ENCODE measurements at places on chromosomes 5 and 9.

DNA sequence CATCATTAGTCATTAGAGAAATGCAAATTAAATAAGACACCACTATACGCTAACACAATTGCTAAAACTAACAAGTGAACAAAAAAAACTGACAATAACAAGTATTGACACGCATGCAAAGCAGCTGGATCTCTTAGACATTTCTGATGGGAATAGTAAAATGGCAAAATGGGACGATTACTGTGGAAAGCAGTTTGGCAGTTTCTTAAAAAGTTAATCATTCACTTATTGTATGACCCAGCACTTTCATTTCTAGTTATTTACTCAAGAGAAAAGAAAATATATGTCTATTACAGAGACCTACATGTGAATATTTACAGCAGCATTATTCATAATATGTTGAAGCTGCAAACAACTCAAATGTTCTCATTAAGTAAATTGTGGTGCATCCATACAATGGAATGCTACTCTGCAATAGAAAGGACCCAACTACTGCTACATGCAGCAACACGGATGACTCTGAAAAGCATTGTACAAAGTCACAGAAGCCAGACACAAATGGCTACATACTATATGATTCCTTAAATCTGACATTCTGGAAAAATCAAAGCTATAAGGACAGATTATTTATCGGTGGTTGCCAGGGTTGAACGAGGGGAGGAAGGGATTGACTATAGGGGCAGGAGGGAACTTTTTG is 96.8 kb upstream of the ITGA2 start:
- DNase-seq = no peak

GRCh38 chr9:131633491-131634031 is 88.2 kb downstream of the PRRT1B start:
- DNase-seq = no peak

- DNase-seq = no peak
Measured at GRCh38 chr9:111902391-111903139, 6.0 kb downstream of the UGCG start.

DNA sequence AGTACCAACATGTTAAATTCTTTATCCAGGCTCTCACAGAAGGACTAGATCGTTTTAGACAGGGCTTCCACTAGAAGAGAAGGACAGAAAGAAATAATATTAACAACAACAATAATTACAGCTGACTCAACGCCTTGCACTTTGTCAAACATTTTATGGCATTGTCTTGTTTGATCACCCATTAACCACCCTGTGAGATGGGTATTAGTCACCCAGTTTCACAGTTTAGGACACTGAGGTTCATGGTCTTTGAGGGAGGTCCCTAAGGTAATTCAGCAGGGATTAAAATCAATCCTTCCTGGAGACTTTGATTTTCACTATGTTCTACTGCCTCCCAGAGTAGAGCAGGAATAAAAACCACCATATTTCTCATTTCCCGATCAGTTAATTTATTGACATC is 51.4 kb upstream of the BNC2 start:
- DNase-seq = no peak

DNA sequence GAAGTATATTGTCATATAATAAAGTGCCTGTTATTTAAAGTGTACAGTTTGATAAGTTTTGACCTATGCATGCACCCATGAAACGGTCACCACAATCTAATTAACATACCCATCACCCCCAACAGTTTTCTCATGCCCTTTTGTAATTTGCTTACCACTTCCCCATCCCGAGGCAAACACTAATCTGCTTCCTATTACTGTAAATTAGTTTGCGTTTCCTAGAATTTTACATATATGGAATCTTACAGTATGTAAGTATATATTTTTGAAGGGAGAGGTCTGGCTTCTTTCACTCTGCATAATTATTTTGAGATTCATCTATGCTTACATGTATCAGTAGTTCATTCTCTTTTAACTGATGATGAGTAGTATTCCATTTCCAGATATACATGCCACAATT is 56.5 kb downstream of the AMBP start:
- peak; percentile 89 for DNase-seq

DNA sequence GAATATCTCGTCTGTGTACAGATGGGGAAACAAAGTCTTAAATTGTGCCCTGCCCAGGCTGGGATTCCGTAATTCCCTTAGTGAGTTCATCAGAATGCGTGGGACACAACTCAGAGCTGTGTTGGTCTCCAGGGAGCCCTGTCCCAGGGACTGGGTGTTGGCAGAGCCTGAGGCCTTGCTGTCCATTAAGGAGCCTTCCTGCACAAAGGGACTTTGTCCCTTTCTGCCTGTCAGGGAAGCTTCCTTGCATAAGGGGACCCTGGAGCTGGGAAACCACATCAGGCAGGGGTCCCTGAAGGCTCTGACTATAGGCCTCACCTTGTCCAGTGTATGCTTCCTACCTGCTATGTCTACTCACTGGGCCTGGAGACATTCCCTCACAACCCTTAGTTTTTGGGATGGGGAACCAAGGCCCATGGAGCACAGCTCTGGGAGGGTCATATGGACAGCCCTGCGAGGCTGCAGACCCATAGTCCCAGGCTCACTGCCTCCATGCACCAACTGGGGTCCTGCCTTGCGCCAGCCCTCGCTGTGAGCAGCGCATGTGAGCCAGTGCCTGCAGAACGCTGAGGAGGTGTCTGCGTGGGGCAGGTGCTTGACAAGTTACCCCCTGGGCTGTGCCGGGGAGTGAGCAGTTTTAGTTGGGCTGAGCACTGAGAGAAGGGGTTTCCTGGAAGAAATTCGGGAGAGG is 1.6 kb downstream of the CARD19 start:
- no peak for DNase-seq

DNA sequence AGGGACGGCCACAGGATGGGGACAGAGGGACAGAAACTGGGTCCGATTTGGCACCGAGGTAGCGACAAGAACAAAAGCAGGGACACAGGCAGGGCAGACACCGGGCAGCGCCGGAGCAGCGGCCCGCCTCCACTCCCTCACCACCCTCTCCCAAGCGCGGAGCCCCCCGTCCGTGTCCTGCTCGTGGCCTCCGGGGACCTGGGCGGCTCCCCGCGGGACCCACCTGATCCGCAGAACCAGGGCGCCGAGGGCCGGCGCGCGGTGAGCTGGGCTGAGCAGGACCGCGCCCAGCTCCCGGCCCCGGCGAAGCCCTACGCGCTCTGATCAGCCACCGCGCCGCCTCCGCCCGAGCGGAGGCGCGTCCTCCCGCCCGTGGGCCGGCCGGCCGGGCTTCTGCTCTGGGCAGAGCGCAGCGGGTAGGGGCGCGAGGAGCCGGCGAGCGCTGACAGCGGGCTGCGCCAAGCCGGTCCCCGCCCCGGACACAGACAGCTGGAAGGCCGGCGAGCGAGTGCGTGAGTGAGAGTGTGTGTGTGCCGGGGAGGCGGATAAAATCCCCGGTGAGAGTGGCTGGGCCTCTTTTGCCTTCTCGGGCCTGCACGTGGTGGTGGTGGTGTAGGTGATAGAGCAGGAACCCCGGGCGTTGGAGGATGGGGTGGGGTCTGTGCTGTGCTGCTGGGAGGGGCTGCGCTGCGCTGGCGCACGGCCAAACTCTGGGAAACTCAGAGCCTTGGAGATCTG is at the start of gene GGTA1:
Gene GGTA1, minus strand, starts transcription at position 418 of the 738 bp plus-strand sequence. CDS start 31,922 bp downstream, outside the sequence.
- DNase-seq = no peak

DNA sequence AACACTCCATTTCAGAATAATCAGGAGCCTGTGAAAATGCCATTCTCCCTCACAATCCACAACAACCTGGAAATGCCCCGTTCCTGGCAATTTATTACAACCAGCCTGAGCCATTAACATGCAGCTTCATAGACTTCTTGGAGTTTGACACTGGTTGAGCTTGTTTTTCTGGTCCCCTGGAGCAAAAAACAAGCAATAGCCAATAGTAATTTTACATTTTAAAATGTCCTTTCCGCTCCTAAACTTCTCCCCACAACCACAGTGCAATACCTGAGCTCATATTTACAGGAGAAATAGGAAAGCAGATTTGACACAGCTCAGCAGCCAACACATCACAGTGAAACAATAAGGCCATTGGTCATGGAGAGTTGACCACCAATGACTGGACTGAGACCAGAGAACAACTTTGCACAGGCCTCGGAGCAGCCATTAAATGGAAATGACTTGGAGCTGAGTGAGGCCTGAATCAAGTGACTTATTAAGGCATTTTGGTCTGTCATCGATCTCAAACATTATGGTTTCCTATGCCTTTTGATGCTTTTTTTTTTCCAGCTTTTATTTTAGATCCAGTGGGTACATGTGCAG is 73.0 kb downstream of the ENC1 start:
- no peak for DNase-seq

DNA sequence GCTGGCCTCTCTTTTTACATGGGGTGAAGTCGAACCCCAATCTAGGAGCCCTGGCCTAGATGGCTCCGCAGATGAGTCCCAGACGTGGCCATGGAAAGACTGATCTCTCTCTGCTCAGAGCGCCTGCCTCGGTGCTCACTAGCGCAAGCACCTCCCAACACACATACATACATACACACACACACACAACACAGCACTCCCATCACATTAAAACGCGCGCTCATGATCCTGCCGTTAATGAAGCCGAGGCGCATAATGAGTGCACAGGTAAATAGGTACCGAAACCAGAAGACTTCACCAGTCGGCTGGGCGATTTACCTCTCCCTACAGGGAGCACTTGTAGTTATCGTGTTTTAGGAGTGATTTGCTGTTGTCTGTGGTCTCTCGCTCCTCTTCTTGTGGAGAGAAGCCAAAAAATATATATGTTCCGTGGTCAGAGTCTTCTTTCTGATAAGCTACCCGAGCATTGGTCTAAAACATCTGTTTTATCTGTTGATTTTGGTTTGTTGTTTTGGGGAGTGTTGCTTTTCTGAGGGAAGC is 207.7 kb downstream of the MEF2C start:
- no peak for DNase-seq

GRCh38 chr9:71303351-71303750 is 181.9 kb upstream of the TRPM3 start:
- DNase-seq = no peak

- no peak for DNase-seq
Measured at GRCh38 chr5:89942171-89942570, 467.4 kb downstream of the CETN3 start.

DNA sequence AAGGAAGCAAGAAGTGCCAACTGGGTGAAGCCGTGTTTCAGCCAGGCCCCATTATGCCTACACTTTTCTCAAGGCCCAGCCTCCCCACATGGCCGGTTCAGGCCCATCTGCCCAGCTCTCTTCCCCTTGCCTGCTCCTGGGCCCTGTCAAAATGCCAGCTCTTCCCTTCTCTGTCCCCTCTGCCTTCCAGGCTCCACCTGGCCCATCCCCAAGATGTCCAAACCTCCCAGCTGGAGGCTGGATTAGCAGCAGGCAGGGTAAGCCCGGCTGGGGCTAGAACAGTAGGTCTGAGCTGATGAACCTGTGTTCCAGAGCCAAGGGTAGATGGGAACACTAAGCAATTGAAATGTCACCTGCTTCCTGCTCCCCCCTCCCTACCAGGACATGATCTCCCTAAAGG is 64.1 kb upstream of the HSPA9 start:
- DNase-seq = no peak

DNA sequence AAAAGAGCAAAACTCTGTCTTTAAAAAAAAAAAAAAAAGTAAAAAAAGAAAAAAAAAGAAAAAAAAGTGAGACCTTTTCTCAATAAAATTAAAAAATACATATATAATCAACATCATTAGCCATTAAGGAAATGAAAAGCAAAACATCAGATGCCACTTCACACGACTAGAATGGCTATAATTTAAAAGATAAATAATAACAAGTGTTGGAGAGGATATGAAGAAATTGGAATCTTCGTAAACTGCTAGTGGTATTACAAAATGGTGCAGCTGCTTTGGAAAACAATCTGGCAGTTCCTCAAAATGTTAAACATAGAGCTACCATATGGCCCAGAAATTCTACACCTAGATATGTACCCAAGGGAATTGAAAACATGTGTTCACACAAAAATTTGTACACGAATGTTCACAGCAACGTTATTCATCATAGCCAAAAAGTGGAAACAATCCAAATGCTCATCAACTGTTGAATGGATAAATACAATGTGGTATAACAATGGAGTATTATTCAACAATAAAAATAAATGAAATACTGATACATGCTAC is 45.3 kb upstream of the SIL1 start:
- DNase-seq = peak; percentile 31

DNA sequence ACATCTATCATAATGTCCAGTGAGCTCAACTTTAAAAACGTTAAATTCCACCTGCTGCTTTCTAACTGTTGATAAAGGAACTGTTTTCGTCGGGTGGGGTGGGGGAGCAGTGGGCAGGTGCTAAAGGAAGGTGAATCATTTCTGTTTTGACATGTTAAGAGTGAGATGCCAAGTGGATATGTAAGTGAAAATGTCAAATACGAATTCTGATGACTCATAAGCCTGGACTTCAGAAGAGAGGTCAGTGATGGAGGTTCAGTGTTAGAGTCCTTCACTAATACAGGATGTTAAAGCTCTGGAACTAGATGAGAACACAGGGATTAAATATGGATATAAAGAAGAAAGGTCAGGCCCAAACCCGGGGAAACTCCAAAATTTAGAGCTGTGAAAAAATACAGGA is 617.9 kb upstream of the CTNND2 start:
- no peak for DNase-seq

GRCh38 chr5:81579262-81579924 is 171.5 kb downstream of the SSBP2 start:
- DNase-seq = peak; percentile 51

DNA sequence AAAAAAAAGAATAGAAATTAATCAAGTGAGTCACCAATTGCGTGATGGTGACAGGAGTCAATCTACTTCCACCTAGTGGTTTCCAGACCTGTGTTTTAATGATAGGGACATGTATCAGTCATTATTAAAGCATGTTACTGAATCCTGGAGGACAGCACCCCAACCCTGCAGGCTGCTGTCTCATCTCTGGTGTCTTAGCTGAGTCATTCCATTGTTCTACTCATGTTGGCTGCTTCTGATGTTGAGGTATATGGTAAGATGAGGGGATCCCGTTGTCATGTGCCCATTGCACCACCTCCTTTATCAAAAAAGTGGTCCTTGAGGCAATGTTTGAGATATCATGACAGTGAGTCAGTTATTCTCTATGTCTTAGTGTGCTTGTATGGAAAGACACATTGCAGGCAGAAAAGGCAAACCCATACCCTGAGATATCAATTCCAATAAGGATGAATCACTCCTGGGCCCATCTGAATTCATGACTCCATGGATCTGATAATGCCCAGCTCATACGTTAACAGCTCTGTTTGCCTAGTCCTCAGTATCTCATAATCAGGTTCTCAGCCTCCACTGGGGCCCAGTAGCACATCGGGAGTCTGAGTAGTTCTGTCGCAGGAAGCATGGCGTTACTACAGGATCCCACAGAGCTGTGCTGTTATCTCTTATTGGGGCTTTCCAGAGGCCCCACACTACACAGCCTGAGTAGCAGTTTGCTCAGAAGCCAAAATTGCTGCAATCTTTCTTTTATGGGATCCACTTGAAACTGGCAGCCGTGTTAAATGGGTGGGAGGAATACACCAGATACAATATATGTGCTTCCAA is 31.2 kb downstream of the HMGCS1 start:
- DNase-seq = no peak

- DNase-seq = no peak
Measured at GRCh38 chr5:17115855-17116254, 101.6 kb upstream of the BASP1 start.

Data from MV-4-11 (cell line).